Lung (tissue), 17 donors: ENCODE measurements at places on chromosomes 5 and 9. TPM values are rescaled to one million over a fixed set of nuclear protein-coding genes. Genes with fewer than 3 reads are reported as not detected.

DNA sequence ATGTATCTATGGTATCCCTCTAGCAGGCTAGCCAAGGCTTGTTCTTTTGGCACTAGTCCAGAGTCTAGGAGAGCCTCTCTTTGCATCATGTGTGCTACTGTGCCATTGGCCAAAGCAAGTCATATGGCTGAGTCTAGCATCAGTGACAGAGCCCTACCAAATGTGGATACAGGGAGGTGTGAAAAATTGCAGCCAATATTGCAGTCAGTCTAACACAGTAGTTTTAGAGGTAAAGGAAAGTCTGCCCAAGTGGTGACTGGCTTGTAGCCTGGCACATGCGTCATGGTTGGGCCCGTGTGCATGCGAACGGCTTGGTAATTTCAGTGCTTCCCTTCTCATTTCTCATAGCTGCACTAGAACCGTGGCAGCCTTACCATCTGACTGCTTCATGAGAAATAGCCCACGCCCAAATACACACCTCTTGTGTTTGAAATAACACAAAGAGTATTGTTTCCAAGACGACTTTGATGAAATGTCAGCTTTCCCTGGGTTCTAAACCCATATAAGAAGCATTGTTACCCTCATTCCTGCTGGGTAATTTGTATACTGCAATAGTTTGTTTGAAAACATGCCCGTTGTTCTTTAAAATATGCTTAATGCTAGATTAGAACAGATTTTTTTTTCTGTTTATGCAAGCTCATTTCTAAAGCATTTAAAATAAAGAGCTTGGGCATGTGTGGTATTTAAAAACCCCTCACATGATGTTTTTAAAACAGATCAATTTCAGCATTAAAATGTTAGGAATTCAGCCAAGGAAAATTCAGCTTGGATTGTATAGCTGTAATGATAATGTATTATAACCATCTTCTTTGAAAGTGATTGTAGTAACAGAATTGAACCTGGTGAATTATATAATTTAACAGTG lies 113.2 kb downstream of the TLE4 start:
- DNase-seq: no peak

DNA sequence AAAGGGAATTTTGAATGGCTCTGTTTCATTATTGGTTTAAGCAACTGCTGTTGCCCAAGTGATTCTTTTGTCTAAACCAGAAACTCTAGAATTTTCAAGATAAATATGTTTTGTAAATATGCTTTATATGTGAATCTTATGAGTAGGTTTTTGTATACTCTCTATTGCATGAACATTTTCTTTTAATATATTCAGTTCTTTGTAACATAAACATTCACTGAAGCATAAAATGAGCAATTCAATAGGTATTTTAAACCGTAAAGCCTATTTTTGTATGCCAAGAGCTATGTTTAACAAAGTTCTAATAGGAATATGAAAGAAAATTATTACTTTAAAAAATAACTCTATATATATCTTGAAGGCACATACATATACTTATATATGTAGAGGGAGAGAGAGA lies 293.1 kb downstream of the PSAT1 start:
- DNase-seq: no peak

- peak; percentile 45 for DNase-seq
Observed at GRCh38 chr5:179819296-179820126, 1.2 kb upstream of the SQSTM1 start.

- no peak for DNase-seq
Observed at GRCh38 chr5:16192311-16192710, 12.7 kb upstream of the MARCHF11 start.

DNA sequence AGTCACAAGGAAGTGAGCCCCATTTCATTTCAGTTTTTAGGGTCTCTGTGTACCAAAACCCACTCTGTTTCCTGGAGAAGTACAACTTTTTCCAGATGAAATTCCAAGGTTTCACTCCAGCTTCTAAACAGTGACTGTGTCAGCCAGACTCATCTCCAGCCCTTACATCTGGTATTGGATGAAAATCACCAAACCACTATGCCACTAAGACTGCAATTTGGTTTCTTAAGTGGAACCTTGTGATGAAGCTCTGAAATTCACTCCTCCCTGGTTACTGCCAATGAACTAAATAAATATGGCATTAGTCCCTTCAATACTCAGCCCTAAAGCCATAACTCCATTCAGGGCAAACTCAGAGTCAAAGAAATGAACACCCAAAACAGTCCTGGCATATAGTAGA lies 211.2 kb upstream of the DAPK1 start:
- DNase-seq: no peak

DNA sequence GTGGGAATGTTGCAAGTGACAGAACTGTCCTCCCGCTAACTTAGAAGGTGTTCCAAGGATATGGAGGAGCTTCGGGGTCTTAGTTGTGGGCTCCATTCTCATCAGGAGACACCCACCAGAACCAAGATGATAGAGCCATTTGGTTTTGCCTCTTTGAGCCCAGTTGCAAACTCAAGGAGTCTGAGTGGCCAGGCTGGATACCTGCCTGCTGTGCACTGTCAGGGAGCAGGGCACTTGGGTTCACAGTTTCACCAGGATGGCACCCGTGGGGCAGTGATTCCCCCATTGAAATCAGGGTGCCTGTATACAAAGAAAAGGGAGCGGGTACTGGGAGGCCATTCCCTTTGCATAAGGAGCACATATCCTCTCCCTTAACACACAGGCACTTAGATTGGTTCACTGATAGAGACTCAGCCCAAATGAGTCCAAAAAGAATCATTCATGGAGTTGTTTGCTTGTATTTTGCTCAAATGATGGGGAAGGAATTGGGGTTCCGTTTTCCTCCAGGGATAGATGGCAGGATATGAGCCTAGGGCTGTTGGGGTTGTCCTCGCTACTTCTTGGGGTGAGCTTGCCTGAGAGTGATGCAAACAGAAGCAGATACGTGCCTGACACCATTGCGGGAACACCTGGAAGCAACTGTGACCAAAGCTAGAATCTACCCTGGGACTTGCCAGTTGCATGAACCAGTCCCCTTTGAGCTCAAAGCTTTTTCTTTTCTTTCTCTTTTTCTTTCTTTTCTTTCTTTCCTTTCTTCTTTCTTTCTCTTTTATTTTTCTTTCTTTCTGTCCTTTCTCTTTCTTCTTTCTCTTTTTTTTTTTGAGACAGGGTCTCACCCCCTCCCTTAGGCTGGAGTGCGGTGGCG lies 1.3 kb upstream of the PRR7 start:
- DNase-seq: no peak

DNA sequence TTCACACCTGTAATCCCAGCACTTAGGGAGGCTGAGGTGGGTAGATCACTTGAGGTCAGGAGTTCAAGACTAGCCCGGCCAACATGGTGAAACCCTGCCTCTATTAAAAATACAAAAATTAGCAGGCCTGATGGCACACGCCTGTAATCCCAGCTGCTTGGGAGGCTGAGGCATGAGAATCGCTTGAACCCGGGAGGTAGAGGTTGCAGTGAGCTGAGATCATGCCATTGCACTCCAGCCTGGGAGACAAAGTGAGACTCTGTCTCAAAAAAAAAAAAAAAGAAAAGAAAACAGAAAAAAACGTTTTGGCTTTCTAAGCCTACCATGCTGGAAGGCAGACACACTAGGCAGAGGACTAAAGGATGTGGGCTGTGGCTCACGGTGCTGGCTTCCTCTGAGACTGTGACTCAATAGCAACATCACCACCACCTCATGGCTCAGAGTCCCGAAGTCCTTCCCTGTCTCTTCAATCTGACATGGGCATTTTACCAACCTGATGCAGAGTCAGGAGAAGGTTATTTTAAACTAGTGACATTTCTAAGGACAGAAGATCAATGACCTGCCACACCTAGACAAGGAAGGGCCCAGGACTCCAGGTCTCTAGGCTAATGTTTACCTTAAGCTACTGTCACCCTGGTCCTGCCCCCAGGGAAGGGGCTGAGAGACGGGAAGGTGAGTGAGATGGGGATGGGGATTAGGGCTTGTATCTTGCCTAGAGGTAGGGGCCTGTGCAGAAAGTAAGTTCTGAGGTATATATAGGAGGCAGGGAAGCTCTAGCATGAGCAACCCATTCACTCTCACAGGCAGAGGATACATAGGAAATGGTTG lies 3.7 kb downstream of the ECSCR start:
- no peak for DNase-seq

DNA sequence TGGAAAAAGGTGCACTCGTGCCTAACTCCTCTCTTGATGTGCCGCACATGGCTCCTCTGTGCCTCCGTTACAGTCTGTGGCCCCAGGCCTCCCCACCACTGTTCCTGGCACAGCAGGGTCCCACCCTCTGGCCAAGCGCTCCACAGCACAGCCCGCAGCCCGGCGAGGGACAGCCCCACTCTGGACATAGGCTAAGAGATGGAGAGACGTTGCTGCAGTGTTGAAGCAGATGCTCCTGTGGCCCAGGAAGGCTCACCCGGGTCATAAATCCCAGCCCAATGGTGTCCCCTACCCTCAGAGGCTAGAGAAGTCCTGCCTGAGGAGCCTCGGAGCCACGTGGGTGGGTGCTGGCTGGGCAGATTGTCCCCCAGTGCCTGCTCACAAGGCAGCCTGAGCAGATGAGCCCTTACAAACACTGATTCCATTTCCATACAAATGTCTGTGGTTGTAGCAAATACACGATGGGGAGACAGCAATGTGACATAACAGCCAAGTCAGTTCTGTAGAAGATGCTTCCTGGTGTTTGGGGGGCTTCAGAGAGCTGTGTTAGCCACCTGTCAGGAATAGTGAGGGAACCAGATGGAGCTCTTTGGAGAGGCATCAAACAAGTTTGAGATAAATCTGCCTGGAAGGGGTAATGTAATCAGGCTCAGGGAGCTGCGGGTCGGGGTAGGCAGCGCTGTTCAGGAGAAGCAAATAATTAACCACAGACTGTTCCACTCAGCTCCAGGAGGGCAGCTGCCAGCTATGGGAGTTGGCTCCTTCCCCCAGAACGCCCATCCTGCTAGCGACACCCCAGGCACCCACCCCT lies 41.7 kb downstream of the C5orf15 start:
- no peak for DNase-seq

Gene PCDHGA3
- total RNA-seq: 5.1 TPM

Gene ASPN
- 18.9 TPM for total RNA-seq
